CD4-positive, alpha-beta T cell (primary cell): ENCODE measurements at places on chromosomes 2 and 18.

DNA sequence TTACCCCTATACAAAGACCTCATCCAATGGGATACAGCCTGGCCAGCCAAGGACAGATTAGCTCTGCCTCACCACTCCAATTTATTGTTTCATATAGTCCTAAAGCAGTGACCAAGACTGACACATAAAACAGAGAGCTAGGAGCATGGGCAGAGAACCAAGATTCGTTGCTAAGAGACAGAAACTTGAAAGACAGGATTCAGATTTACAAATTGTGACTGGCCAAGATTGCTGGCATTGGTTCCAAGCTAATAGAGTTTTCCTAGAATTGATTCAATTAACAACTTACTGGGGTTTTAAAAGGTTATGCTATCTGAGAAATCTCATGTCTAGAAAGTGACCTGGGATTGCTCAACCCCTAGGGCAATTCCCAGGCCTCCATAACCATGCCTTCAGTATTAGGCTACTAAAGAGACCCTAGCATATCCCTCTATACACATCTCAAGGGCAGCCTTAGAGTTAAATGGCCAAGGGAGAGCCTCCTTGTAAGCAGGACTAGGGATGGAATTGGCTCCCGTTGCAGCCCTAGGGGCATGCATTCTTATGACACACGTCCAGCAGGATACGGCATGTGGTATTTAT lies 75.6 kb downstream of the ICOS start:
- no peak for DNase-seq

DNA sequence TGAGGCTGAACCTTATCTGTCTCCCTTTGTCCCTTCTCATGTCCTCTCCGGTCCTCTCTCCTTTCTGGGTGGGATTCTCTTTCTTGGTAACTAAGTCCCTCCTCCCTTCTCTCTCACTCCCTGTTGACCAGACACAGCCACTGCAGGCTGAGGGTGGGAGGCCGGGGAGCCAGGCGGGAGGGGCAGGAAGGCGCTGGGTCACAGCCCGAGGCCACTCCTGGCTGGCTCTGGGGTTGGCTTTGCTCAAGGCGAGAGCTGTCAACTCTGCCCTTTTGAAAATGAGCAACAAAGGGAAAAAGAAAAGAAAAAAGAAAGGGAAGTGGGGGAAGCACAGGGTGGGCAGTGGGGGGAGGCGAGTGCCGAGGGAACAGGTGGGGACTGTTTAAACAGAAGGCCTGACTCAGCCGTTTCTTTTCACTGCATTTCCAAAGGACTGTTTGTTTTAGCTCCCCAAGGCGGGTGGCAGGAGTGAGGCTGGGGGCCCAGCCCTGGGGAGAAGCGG lies 70.5 kb upstream of the IGFBP5 start:
- no peak for DNase-seq

GRCh38 chr18:24651434-24651833 lies 191.0 kb downstream of the HRH4 start:
- no peak for DNase-seq

GRCh38 chr18:25235401-25236042 lies 116.4 kb downstream of the ZNF521 start:
- no peak for DNase-seq

- DNase-seq = no peak
These were observed 1516.1 kb downstream of the RPIA start for GRCh38 chr2:90207454-90208058.
